ENCODE measurements at places on chromosomes 6 and 20.

DNA sequence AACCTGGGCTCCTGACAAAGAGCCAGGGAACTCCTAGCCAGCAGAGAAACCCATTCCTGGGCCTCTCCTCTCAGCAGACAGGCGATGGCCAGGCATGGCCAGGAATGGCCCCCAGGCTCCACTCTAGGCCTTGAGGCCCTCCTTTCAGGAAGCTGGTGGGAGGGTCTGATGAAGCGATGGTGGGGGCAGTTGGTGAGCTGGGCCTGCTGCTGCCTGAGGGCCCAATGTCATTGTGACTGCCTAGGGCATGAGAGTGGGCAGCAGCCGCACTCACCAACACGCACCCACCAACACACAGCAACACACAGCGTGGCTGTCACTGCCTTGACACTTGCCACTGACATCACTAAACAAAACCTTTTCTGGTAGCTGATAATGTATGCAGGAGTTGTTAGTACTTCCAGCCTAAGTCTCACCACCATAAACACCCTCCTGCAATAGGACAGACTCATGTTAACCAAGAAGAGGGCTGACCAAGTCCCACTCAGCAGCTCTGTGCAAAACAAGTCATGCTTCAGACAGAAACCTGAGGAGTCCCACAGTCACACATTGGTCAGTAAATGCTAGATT lies 69.3 kb downstream of the ABHD12 start:
- DNase-seq, result no peak

- DNase-seq, result no peak
Measured at GRCh38 chr20:45518282-45518681, 2.9 kb upstream of the SPINT3 start.

DNA sequence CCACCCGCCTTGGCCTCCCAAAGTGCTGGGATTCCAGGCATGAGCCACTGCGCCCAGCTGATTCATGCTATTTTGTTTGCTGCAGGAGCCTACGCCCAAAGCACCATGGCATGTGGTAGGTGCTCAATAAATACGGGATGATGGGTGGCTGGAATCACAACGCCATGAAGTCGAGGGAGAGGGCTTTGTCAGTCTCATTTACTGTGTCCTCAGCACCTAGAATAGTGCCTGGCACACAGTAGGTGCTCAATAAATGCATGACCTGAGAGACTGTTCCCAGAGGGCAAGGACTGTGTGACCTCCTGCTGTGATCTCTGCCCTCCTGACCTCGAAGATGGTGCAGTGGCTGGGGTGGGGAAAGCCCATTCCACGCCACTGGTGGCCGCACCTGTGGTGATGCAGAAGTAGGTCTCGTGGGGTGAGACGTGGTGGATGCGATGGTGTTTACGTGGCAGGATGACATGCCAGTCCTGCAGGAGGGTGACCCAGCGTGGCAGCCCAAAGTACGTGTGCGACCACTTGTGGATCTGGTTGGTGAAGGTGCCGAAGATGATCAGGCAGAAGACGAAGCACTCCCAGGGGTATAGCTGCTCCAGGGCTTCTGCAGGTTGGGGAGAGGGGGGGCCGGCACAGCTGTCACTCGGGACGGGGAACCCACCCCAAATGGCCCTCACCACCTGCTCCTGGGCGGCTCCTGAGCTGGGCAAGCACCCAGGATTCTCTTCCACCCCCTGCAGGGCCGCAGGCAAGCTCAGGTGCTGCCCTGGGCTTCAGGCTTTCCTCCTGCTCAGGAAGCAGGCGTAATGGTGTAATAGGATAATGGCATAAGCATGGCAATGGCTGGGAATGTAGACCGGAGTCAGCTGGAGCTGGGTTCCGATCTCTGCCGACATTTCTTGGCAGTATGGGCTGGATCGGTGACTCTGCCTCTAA lies 14.9 kb upstream of the UBE2V1 start:
- DNase-seq, result no peak

DNA sequence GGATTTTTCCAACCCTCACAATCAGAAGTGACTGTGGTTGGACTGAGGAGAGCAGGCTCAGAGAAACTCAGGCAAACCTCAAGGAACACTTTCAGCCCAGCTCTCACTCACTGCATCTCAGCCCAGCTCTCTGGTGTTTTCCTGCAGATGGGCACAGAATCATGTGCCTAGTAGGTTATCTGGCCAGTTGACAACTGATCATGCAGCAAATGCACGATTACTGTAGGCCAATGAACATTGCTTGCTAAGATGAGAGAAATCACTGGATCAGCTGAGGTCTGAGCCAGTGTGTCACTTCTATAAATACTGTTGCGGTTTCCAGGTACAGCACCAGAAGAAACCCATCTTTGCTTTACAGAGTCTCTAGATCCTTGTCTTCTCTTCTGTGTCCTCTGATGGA lies 540.5 kb downstream of the CD83 start:
- DNase-seq, result no peak

- no peak for DNase-seq
Measured at GRCh38 chr20:64158346-64159285, 5.6 kb upstream of the MYT1 start.

- DNase-seq, result no peak
Measured at GRCh38 chr20:43901296-43901695, 13.4 kb upstream of the TOX2 start.

Measured in pulmonary artery endothelial cell (primary cell).